NCI-H2107 (cell line): ENCODE measurements at places on chromosomes 16 and 17.

DNA sequence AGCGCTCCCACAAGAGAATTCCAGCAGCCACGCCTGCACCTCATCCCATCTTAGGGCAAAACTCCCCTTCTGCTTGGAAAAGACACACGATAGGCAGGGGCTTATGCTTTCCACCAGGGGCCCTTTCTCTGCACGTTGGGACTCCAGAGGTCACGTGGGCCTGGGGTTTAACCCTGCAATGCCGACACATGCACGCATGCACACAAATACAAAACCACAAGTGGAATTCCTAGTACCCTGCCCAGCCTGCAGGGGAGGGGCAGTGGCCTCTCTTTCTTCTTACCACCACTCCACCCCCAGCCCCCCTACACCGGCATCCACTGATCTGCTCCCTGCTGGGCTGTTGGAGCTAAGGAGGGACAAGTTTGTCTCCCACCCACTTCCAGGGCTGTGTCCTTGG is 16.8 kb upstream of the CCDC182 start:
- no peak for DNase-seq

- DNase-seq = no peak
These were observed 190.6 kb upstream of the FOXF1 start for GRCh38 chr16:86319585-86320236.

DNA sequence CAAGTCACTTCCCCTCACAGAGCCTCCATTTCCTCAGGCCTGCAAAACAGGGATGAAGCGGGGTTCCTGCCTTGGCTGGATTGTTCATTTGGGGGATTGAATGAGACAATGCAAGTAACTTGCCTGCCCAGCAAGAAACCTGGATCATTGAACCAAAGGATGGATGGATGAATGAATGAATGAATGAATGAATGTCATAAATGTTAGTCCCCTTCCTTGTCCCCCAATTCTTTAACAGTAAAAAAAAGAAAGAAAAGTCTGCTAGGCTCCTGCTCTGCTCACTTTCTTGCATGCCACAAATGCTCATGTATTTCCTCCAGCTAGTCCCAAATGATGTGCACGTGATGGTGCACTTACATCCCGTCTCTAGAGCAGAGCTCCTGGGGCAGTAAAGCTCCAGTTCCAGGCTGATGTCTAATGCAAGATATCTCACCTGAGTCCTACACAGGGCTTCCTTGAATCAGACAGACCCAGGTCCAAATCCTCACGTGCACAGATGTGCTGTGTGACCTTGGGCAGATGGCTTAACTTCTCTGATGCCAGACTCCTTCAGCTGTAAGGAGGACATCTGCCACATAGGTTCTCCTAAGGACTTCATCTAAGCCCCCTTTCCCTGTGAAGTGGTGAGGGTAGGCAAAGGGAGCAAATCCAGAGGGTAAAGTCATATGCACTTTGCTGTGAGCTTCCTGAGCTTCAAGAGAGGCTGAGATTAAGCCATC is 45.5 kb downstream of the C16orf82 start:
- no peak for DNase-seq

GRCh38 chr17:16074423-16074822 is 74.8 kb downstream of the TTC19 start:
- DNase-seq = no peak

GRCh38 chr17:64393000-64393402 is 2.3 kb upstream of the PECAM1 start:
- DNase-seq = no peak
